ENCODE measurements at places on chromosomes 1 and 21.

- DNase-seq = no peak
Observed at GRCh38 chr21:46157396-46157986, 2.1 kb upstream of the FTCD start.

DNA sequence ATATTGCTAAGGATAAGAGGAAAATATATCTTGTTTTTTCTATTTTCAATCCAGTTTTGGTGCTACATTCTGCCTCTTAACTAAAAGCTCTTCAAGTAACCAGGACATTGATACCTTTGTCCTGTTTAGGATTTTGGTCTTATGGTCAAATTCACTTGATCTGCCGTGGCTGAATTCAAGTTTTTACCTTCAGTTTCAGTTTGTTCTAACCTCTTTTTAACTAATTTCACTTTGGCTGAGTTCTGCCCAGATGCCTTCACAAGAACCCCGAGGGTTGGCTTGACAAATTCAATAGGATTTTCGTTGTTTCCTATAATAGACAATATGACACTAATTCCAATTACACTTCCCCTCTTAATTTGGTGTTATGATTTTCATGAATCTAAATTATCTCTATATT lies 84.5 kb upstream of the C1orf21 start:
- DNase-seq = no peak

- no peak for DNase-seq
Observed at GRCh38 chr21:45632160-45632559, 11.4 kb upstream of the PCBP3 start.

DNA sequence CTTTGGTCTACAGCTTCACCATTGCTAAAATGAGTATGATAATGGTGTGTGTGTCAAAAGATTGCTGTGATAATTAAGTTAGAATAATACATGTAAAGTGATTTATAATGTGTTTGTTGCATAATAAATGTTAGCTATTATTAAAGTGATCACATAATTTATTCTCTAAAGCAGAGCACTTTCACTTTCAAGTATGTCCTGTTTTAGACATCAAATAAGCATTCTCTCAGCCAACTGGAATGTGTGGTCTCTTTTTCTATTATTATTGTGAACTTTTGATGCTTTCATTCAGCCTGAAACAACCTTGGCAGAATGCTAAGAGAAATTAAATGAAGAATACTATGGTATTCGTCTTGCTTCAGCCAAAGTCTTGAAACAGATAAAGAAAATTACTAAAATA lies 102.8 kb upstream of the COL11A1 start:
- no peak for DNase-seq

Data from tibial nerve (tissue), 4 donors.